Activated T-cell treated with anti-CD3 and anti-CD28 coated beads, Interleukin-2, amount 50 U/mL, for 1 hour (primary cell): ENCODE measurements at places on chromosomes 13 and 19.

DNA sequence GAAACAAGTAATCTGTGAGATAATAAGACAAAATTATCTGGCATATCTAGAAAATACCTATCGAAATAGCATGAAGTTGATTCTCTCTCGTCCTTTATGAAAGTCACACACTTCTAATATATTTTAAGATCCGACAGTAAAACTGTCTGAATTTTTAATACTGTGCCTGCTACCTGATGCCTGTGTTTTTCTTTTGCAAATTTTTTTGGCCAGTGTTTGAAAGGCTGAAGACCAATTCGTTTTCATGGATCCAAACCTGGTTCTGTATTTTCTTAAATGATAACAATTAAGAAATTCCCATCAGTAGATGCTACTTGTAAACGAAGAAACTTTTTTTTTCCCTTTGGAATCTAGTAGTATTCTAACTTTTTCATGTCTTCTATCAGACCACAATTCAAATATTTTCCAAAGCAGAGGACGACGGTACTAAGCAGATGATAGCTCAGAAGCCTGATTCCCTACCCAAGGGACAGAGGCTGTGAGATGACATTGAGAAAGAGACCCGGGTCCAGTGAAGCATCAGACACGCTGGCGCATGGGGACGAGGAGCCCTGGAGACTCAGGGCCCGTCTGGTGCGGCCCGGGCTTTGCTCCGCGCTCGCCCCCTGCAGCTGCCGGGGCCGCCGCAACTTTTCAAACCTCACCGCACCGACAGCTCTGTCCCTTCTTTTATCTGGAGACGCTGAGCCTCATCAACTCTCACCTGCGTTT lies 49.5 kb upstream of the PABPC3 start:
- no peak for DNase-seq

- no peak for DNase-seq
These were observed 1070.2 kb downstream of the EFNB2 start for GRCh38 chr13:105465251-105465650.

DNA sequence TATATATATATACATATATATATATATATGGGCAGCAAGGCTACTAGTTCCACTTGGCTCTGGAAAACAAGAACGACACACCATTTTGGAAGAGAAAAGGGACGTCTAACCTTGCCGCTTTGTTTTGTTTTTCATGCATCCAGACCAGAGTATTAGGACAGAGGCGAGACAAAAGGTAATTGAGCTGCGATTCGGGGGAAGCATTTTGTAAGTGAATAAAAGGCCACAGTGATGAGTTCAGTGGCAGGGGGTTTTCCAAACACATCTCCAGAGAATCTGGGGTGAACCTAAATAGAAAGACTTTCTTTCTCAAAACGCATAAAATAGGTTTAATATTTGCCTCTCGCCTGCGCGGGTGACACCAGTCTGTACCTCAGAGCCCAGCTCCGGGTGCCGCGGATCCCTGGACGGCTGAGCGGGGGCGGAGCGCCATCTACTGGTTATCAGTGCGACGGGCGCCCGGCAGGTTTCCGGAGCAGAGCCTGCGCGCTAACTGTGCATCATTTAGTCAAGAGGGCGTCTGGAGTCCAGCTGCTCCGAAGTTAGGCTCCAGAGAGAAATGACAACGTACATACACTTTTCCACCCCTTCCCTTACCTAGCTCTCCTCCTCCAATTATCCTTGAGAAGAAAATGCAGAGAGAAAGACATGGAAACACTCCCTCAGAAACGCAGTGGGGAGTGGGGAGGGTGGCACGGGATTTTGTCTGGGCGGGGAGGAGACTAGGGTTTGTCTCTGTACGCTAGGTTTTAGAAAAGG lies 262.3 kb downstream of the TBC1D4 start:
- peak; percentile 88 for DNase-seq

DNA sequence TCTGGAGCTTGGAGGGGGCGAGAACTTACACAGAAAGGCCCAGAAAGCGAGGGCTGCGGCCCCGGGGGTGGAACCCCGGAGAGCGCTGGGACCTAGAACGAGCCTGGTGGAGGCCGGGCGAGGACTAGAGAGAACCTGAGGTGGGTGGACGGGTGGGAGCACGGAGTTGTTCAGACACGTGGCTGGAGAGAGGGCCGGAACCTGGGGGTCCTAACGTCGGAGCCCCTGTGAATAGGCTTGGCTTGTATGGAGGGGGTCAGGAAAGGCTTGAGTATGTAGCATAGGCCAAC lies 383 bp downstream of the ZNF581 start:
- no peak for DNase-seq

- DNase-seq, result no peak
These were observed 34.6 kb upstream of the SLC46A3 start for GRCh38 chr13:28753208-28753892.

GRCh38 chr19:16398530-16399249 lies 73.1 kb downstream of the EPS15L1 start:
- DNase-seq, result no peak

DNA sequence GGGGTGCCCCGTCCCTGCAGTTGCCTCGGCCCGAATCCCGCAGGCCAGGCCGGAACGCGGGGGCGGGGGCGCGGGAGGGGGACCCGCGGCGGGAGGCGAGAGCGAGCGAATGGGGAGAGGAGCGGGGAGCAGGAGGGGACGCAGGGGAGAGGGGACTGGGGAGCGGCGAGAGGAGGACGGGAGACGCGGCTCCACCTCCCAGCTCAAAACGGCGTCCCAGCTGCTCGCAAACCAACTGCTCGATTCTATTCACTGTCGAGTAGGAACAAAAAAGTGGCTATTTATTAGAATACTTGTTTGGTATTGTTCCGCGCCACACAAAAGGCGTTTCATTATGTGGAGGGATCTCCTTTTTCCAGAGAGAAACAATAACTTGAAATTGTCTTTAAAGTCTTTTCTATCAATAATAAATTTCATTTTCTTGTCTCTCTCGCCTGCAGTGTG lies 10.6 kb upstream of the SOX1 start:
- no peak for DNase-seq

GRCh38 chr13:27258637-27259386 lies 7.5 kb downstream of the RPL21 start:
- no peak for DNase-seq

GRCh38 chr13:34152409-34152808 lies 334.5 kb downstream of the RFC3 start:
- DNase-seq, result no peak

GRCh38 chr13:114010401-114011101 lies 36.7 kb upstream of the C13orf46 start:
- DNase-seq, result no peak

GRCh38 chr19:3969435-3970312 lies 1.2 kb downstream of the DAPK3 start:
- no peak for DNase-seq

DNA sequence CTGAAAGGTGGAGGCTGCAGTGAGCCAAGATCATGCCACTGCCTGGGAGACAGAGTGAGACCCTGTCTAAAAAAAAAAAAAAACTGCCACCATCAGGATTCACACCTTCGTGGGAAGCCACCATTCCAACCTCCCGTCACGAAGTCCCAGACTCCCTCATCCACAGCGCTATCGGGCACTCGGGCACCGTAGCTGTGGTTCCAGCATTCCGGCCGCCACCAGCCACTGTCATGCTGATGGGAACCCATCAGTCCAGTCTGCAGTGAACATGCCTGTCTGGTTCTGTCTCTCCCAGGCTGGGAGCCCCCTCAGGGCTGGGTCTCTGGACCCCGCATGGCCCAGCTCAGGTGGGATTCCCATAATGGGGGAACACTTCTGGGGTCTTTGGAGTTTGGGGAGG lies 27.5 kb downstream of the TINCR start:
- DNase-seq, result no peak

GRCh38 chr13:93368718-93369117 lies 142.1 kb downstream of the GPC6 start:
- no peak for DNase-seq

GRCh38 chr19:743168-743687 lies 7.7 kb upstream of the MISP start:
- no peak for DNase-seq

- peak; percentile 51 for DNase-seq
These were observed 3.4 kb downstream of the BBC3 start for GRCh38 chr19:47227352-47228167.

DNA sequence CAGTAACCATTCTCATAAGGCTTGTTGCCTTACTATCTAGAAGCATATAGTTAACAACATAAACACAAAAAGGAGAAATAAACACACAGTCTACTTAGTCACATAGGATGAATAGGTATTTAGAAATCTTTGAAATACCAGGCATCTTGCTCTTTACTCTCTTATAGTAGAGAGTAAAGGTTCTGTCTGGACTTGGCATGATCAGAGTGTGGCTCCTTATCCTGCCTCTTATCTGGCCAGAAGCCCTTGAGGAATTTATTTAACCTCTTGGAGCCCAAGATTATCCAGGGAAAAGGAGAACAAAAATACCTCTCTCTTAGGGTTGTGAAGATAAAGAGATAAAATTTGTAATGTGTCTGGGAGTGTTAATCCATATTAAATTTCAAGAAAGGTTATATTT lies 100.2 kb upstream of the MBNL2 start:
- DNase-seq, result no peak

DNA sequence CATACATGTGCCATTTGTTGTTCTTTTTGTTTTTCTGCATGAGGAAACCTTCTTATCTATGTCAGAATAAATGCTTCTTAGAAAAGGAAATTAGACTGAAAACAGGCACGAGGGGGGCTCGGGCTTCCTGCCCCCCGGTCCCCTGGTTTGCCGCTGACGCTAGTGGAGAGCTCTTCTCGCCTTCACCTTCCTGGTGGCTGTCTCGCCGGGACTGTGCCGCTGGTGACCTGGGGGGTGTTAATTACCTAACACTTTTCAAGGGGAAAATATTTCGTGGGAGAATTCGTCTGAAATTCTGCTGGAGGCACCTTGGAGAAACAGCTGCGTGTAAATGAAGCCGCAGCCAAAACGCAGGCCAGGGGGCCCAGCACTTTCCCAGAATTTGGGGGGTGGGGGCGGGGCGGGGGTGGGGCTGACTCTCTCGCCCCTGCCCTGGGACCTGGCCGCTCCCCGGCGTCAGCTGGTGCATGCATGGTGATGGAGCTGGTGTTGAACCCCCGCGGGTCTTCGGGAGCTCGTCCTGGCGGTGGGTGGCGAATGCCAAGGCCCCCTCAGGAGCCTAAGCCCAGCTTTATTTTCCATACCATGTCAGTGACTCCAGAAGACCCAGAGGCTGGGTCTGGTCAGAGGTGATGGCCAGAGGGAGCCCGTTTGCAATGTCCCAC lies 58.3 kb upstream of the MCF2L start:
- DNase-seq, result no peak

GRCh38 chr19:51119611-51120010 lies 5.1 kb upstream of the SIGLEC9 start:
- no peak for DNase-seq

DNA sequence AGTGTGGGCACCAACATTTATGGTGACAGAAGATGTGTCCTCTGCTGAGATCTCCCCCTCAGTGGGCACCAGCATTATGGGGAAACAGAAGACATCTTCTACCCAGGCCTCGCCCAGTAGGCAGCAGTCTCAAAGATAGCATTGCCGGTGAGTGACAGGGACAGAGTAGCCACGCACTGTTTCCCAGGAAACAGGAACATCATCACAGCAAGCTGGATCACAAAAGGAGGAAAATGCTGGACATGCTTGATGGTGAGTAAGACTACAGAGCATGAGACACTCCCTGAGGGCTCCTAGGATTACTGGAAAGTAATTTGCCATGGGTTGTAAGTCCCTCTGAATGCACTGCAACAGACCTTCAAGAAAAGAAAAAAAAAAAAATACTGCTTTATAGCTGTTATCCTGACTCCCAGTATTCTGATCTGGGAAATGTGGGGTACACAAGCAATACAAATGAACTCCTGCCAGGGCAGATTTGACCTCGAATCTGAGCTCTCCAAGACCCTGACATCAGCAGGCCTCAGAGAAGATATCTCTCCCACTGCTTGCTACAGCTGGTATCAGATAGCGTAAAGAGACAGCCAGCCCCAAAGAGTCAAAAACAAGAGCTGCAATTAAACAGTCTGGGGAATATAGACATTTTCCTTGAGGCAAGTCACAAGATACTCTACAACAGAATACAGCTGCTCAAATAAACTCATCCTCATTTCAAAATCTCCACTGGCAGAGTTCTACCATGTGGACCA lies 180.4 kb downstream of the RBM26 start:
- no peak for DNase-seq

DNA sequence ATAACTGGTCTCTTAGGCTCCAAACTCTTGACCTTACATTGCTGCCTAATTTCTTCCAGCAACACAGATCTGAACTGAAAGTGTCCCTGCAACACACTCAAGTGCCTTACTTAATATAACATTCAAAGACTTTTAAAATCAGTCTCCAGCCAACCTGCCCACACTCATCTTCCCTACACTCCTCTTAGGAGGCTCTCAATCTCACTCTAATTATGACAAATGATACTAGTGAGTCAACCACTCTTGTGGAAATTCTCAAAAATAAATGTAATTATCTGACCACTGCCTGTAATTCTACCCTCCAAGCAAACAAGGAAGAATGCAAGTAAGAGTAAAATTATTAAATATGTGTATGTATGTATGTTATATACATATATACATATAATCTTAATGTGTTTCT lies 348.1 kb upstream of the MIR17HG start:
- DNase-seq, result no peak

DNA sequence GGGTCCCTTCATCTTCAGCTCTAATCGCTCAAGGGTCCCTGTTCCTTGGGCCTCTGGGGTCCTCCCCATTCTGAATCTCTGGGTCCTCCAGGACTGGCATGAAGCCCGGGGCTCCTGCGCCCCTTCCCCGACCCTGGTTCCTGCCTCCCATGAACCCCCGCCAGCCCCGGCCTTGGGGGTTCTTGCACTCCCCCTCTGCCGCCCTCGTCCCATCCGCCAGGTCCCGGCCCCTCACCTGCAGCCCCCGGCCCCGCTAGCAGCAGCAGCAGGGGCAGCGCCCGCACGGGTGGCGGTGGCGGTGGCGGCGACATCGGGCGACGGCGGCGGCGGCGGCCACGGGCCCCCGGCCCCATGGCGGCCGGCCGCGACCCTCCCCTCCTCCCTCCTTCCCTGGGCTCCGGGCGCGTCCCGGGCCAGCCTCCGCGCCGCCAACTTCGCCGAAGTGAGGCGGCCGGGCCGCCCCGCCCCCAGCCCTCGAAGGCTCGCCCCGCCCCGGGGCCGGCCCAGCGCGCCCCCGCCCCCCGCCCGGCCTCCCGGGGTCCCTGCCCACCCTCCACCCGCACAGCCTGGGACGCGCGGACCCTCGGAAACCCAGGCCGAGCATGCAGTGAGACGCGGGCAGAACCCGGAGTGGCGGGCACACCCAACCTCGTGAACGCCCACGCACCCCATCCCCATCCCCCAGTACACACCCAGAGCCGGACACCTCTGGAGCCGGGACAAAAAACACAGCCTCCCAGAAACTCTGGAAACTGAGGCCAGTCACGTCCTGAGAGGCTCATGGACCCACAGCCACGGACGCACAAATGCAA lies at the start of gene NOTCH3:
TSS of gene NOTCH3 (minus strand) at position 443 of the 812 bp plus-strand sequence. CDS start at position 353, 90 bp downstream.
- no peak for DNase-seq

GRCh38 chr13:51919531-51919930 lies 57.8 kb downstream of the CCDC70 start:
- no peak for DNase-seq

GRCh38 chr13:51588406-51588949 lies 4.2 kb downstream of the WDFY2 start:
- DNase-seq, result no peak
